Osteocyte (in vitro differentiated cells): ENCODE measurements at places on chromosomes 4 and X. TPM values are rescaled to one million over a fixed set of nuclear protein-coding genes. Genes with fewer than 3 reads are reported as not detected.

The DKC1 gene
- total RNA-seq = 37.5 and 39.9 TPM in 2 replicates

The USP11 gene
- total RNA-seq = 194 and 203 TPM in 2 replicates

The CCDC110 gene
- 0.73 and 0.76 TPM in 2 replicates for total RNA-seq

The AWAT2 gene
- not detected in 2 replicates for total RNA-seq

The EPGN gene
- total RNA-seq = 0.30 TPM in 1 of 2 replicates, not detected in the other

The SPIN4 gene
- 7.4 TPM in 2 replicates for total RNA-seq

The F9 gene
- not detected in 2 replicates for total RNA-seq
